ENCODE measurements at places on chromosomes 1 and 21.

- no peak for DNase-seq
Measured at GRCh38 chr21:32795376-32795775, 23.8 kb upstream of the PAXBP1 start.

GRCh38 chr1:193538003-193538354, 351.6 kb upstream of the B3GALT2 start:
- no peak for DNase-seq

DNA sequence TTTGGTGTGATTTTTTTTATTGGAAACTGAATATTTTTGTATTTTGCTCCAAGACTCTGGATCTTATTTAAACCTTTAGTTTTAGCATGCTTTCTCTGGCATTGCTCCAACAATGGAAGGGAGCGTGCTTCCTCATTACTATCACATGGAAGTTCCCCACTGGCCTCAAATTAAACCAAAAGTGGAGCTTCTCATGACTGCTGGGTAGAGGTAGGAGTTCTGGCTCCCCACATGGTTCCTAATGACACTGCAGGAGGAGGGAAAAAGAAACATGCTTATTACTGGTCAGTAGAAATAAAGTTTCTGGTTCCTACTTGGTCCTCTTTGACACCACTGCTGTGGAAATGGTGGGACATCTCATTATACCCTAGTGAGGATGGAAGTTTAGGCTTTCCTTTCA, 310.5 kb downstream of the PTGER3 start:
- DNase-seq: no peak

GRCh38 chr1:212606395-212607205, 2.0 kb upstream of the ATF3 start:
- no peak for DNase-seq
